ENCODE measurements at places on chromosomes 16 and 17.

DNA sequence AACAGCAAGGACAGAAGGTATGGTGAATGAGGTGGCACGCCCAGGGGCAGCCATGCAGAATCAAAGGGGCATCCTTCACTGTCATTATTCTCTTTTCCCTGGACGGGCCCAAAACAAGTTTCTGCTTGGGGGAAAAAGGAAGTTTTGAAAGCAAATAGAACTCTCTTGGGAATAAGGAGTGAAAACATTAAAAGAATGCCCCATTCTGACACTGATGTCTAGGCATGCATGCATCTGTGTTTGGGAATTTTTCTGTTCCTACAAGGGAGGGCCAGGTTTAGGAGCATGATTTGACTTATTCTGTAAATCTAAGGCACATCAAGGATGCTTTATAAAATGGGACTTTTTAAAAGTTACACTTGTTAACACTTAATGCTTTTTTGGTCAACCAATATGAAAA lies 34.3 kb upstream of the SLC12A3 start:
- DNase-seq: no peak

- no peak for DNase-seq
Measured at GRCh38 chr17:44906010-44906646, 6.9 kb upstream of the EFTUD2 start.

DNA sequence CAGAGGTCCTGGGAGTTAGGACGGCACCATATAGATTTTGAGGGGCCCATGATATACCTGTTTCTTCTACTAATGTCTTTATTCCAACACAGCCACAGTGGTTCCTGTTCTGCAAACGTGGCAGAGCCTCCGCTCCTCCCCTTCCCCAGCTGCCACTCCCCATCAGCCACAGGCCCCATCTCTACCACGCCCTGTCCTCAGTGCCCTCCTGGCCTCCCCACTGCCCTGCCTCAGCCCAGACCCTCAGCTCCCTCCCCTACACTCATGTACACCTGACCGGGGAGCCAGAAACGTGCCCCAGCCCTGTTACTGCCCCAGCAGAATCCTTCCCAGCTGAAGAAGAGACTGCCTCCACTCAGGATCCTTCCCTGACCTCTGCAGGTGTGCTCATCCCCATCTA lies 11.9 kb upstream of the RBFOX3 start:
- DNase-seq: no peak

DNA sequence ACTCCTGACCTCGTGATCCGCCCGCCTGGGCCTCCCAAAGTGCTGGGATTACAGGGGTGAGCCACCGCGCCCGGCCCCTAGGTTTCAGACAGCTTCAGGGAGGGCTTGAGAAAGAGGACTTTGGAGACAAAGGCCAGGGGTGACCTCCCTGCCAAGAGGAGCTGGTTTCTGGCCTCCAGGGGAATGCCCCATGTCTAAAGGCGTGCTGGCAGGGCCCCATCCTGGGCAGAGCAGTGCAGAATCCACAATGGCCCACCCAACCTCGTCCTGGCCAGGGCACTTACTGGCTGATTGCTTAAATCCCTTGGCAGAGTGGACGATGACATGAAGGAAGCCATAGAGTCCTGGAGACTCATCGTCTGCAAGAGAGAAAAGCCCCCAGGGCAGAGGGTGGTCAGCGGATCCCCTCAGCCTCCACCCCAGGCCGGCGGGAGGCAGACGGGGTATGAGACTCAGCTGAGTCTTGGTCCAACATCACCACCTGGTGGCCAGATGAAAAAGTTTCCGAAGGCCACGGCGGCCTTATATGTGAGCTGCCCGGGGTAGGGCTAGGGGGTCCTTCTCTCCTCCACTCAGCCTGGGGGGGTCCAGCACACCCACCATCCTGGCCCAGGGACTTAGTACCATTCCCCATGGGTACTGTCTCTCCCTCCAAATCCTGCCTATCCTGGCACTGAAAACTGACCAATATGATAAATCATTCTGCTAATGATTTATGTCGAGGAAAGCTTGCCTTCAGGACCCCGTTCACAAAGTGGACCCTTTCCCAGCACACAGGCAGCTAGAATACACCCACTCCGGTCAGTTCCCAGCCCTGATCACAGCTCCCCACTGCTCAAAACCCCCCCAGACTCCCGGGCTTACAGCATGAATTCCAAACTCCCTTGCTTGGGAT lies 59.1 kb downstream of the TIMM22 start:
- no peak for DNase-seq
